ENCODE measurements at places on chromosomes 5 and 9.

- DNase-seq: no peak
Observed at GRCh38 chr9:125153712-125154367, 10.5 kb upstream of the SCAI start.

DNA sequence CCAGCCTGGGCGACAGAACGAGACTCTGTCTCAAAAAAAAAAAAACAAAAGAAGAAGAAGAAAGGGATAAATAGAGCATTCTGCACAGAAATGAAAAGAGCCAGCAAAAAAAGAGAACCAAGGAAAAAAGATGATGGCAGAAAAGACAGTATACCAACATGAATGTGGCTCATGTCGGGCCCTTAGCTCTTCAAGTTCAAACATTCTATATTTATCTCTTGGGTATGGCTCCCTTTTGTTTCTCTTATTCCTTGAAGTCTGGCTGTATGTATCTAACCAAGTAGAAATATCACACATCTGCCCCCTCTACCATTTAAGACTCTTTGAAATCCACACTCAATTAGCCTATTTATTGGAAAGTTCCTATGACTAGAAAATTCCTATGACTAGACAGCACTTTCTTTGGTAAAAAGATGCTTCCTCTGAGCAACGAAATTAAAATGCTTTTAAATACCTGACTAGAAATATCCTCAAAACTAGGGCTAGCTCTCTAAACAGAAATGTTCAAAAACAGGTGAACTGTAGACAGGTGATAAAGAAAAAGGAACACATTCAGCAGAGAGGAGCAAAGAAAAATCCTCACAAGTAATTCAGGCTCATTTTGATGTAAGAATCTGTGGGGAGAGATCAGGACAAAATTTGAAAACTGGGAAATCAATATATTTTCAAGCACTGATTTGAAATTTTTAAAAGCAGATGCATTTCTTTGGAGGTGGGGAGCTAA is 2.6 kb downstream of the SELENOP start:
- DNase-seq: no peak

GRCh38 chr5:168187614-168188013 is 103.8 kb upstream of the WWC1 start:
- no peak for DNase-seq

- no peak for DNase-seq
Observed at GRCh38 chr9:133705576-133705975, 32.6 kb downstream of the SARDH start.
